Activated CD4-positive, alpha-beta T cell treated with anti-CD3 and anti-CD28 coated beads, Interleukin-10, Interleukin-2, amounts not matched to agents 100 ng/mL and 50 ng/mL, durations not matched to agents 16 hours and 8 hours (primary cell): ENCODE measurements at places on chromosomes 4 and X.

- no peak for DNase-seq
Observed at GRCh38 chrX:103440621-103441020, 64.3 kb downstream of the BEX3 start.

DNA sequence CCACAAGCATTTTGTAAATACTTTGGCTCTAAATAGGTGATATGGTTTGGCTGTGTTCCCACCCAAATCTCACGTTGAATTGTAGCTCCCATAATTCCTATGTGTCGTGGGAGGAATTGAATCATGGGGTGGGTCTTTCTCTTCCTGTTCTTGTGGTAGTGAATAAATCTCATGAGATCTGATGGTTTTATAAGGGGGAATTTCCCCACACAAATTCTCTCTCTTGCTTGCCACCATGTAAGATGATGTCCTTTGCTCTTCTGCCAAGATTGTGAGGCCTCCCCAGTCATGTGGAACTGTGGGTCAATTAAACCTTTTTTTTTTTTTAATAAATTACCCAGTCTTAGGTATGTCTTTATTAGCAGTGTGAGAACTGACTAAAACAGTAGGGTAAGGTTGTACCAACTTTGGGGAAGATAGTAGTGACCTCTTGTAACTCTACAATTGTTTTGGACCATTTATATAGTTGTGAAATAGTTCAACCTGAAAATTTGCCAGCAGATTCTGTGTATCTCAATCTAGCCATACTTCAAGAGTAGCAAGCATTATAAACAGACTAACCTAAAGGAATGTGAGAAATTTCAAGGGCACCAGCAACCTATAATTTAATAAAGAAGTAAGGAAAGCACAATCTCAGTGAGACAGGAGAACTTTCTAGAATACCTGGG, 727.8 kb downstream of the GRID2 start:
- no peak for DNase-seq

- DNase-seq, result no peak
Observed at GRCh38 chrX:37686996-37687395, 1.4 kb downstream of the XK start.

GRCh38 chrX:34848281-34848680, 94.3 kb upstream of the FAM47B start:
- no peak for DNase-seq

DNA sequence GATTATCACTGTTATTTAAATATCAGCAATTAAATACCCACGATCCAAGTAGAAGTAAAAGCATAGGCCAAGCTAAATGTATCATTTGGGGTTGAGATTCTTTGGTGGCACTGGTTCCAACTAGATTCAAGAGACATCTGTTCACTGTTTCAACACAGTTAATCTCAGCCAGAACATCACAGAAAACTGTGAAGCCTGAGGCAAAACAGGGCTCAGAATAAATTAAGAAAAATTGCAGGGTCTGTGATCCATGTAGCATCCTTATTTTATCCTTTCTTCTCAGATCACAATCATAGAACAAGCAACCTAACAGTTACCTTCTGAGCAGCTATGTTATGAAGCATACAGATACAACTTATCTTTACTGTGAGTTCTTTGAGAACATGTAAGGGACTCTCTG, 23.7 kb downstream of the YTHDC1 start:
- no peak for DNase-seq

DNA sequence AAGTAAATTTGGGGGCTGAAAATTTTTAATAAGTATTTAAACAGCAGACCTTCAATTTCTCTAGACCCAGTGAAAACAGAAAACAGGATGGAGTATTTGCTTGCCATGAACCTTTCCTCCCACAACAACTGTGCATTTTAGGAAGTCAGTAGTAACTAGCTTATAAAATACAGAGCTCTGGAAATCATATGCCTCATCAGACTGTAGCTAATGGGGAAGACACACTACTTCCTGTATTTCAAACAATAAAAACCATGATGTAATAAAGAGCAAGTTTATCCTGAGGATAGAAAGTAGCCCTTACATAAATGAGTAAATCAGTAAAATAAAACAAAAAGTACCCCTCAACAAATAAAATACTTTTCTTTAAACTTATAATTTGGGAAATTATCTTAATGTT, 280.1 kb upstream of the ZFP42 start:
- DNase-seq, result no peak

GRCh38 chr4:110654254-110654635, 31.4 kb upstream of the PITX2 start:
- DNase-seq, result no peak

GRCh38 chr4:8537041-8537461, 43.1 kb upstream of the GPR78 start:
- DNase-seq, result peak; percentile 29

DNA sequence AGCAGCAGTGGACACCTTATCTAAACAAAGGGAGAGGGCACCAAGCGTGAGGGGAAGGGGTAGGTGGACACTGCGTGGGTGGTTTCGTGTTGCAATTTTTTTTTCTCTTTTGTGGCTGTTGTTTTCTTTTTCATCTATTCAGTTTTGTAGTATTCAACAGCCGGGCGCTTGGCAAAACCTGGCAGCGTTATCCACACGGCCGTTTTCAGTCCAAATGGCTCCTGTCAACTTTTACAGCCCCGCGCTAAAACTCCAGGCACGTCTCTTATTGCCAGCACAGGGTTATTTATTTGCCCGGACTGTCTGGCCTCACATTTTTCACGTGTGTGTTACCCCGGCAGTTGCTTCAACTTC, 192.2 kb downstream of the BCOR start:
- DNase-seq, result no peak

DNA sequence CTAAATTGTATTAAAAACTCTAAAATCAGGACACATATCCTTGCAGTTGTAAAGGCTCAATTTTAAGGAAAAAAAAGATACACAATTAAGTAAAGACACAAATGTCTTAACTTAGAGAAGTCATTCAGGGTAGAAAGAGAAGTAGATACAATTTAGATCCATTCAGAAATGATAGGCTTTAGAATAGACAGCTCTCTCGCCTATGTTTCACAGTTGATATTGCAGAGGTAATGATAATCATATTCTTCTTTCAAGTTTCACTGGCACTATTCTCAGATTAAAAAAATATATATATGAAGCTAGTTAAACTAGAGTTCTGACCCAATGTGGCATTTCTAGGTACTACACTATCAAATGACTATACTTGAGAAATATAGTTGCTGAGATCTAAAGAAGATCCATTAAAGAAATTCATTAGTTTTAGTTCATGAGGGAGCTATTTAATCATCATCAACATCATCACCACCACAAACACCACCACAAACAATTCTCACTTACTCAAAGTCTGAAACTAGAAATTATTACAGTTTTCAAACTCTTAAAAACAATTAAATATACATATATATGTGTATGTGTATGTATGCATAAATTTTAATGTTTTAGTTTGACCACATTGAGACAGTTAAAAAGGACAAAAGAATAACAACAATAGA, 93.1 kb downstream of the ANTXR2 start:
- DNase-seq, result peak; percentile 6

- no peak for DNase-seq
Observed at GRCh38 chrX:136032370-136032769, 47.1 kb downstream of the SLC9A6 start.

DNA sequence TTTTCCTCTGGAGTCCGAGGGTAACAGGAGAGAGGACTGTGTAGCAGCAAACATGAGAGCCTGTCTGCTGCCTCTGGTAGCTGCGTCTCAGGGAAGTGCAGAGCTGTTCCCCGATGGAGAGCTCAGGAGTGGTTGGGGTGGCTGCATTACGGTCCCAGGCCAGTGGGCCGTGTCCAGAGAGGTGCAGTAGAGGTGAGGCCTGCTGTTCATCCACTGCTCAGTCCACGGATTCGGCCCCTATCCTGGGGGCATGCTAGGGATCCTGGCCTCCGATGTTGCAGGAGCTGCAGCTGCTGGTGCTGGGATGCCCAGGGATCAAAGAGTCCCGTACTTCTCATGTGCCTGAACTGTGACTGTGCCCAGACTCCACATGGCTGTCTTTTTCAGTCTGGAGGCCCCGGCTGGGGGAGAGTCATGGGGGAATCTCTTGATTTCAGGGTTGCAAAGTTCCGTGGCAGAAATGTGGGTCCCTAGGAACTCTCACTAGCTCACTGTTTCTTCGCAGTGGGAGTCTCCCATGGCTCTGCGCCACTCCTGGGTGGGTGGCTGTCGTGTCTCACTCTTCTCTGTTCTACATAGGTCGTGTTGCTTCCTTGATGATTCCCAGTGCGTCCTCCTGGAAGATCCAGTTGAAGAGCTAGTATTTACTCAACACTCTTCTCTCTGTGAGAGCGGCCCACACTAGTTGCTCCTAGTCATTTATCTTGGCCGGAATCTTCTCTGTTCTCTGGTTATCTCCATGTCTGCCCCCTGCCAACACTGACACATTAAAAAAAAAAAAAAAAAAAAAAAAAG, 109.5 kb upstream of the CENPE start:
- DNase-seq, result no peak

GRCh38 chrX:152528193-152528592, 77.1 kb upstream of the GABRA3 start:
- DNase-seq, result no peak

GRCh38 chr4:141346144-141346543, 125.4 kb downstream of the ZNF330 start:
- DNase-seq, result no peak

DNA sequence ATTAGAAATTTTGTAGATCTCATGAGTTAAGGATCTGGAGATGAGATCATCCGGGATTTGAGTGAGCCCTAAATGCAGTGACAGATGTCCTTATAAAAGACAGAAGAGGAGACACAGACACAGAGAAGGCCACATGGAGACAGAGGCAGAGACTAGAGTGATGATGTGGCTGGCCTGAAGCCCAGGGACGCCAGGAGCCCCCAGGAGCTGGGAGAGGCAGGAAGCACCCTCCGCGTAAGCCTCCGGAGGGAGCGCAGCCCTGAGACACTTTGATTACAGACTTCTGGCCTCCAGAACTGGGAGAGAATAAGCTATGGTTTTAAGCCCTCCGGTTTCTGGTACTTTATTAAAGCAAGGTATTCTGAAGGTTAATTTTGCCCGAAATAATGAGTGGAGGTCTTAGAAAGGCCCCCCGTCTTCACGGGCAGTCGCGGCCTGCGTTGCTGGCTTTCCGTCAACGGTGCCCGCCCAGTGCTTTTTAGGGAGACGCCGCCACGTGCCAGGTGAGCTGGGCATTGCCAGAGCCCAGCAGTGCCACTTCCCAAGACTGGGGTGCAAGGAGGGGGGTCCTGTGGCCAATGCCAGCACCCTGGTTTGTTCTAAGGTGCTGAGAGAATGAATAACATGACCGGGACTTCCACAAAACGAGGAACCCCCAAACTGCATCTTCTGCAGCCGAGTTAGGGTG, 8.1 kb downstream of the DHRSX start:
- no peak for DNase-seq

DNA sequence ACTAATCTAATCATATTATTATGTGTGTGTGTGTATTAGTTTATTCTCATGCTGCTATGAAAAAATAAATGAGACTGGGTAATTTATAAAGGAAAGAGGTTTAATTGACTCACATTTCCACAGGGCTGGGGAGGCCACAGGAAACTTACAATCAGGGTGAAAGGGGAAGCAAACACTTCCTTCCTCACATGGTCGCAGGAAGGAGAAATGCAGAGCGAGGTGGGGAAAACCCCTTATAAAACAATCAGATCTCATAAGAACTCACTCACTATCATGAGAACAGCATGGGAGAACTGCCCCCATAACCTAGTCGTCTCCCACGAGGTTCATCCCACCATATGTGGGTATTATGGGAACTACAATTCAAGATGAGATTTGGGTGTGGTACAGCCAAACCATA, 190.9 kb upstream of the TAPT1 start:
- no peak for DNase-seq

DNA sequence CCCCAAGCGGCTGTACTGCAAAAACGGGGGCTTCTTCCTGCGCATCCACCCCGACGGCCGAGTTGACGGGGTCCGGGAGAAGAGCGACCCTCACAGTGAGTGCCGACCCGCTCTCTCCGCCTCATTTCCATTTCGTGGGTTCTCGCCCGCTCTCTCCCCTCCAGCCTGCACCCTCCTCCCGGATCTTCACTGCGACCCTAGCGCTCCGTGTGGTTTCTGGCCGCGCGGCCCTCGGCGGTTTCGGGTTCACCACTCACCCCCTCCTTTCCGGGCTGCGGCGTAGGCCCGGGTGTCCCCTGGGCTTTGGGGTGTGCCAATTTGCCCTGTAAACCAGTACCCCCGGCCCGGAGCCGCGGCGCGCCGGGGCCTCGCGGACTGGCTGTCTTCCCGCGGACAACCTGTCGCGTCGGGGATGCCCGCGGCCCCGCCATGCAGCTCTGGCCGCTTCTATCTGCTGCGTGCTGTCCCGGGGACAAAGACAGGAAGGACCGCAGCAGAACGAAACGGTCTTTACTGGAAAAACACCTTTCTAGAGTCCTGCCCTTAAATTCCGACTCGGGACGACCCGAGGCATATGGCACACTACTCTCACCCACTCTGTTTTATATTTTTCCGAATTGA, 737 bp downstream of the FGF2 start:
- DNase-seq, result peak; percentile 64

GRCh38 chrX:21004835-21005234, 369.4 kb upstream of the CNKSR2 start:
- no peak for DNase-seq

DNA sequence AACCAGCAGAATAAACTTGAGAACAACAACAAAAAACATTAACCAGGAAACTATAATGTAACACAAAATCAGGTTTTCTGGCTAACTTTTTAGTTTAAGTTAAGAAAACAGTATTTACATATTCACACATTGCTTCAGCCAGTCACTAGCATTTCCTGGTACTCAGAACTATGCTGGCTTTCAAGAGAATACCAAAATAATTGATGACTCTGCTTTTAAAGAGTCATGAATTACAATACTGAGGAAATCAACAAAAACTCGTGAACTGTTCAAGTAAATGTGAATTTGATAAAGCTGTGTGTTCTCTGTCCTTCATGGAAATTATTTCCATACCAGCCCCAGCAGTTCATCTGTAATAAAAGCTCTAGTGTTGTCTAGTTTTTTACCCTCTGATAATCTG, 27.4 kb downstream of the PRSS12 start:
- DNase-seq, result no peak

GRCh38 chr4:124243671-124244366, 468.7 kb downstream of the ANKRD50 start:
- DNase-seq, result no peak

- DNase-seq, result no peak
Observed at GRCh38 chr4:111847296-111848008, 297.8 kb upstream of the FAM241A start.

GRCh38 chrX:39602195-39602594, 495.6 kb downstream of the BCOR start:
- no peak for DNase-seq

DNA sequence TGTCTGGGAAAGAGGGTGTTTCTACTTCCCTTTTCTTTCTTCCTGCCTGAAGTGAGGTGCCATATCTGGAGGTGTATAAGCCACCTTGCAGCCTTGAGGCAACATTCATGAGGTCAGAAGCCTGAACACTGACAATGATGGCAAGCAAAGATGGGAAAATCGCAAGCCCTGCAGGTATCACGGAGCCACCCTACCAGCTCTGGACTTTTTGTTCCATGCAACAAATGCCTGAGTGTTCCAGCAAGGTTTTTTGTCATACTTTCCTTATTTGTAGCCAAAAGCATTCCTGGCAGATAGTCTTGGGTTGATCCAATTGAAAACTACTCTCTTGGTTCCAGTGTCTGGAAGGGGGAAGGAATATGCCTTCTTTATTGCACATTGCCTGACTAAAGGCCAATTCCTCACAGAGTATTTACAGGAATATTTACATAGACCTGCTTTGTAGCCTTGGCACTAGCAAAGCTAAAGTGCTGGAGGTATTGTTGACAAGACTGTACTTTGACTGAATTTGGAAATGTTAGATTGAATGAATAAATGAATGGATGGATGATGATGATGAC, 14.4 kb upstream of the SOD3 start:
- DNase-seq, result no peak
